ENCODE measurements at places on chromosomes 3 and 15. TPM values are rescaled to one million over a fixed set of nuclear protein-coding genes. Genes with fewer than 3 reads are reported as not detected.

The NEK10 gene
- 15.5 TPM for total RNA-seq

The IQCF5 gene
- not detected for total RNA-seq

The FOXB1 gene
- total RNA-seq: not detected

The AMOTL2 gene
- 180 TPM for total RNA-seq

The MESD gene
- total RNA-seq: 24.9 TPM

The PLEKHO2 gene
- total RNA-seq: 8.7 TPM

The SLC30A4 gene
- total RNA-seq: 2.4 TPM

The CCDC9B gene
- 165 TPM for total RNA-seq

The HDC gene
- total RNA-seq: not detected

The TM4SF4 gene
- total RNA-seq: 1.3 TPM

The CASR gene
- not detected for total RNA-seq

The SLC12A1 gene
- 0.17 TPM for total RNA-seq

The KLF15 gene
- total RNA-seq: under 0.01 TPM

The SSUH2 gene
- total RNA-seq: not detected

The GREM1 gene
- total RNA-seq: 9.7 TPM

The HCN4 gene
- total RNA-seq: 0.94 TPM

The MEX3B gene
- 4.6 TPM for total RNA-seq

The TMEM115 gene
- total RNA-seq: 64.8 TPM
